ENCODE measurements at places on chromosomes 5 and 9.

DNA sequence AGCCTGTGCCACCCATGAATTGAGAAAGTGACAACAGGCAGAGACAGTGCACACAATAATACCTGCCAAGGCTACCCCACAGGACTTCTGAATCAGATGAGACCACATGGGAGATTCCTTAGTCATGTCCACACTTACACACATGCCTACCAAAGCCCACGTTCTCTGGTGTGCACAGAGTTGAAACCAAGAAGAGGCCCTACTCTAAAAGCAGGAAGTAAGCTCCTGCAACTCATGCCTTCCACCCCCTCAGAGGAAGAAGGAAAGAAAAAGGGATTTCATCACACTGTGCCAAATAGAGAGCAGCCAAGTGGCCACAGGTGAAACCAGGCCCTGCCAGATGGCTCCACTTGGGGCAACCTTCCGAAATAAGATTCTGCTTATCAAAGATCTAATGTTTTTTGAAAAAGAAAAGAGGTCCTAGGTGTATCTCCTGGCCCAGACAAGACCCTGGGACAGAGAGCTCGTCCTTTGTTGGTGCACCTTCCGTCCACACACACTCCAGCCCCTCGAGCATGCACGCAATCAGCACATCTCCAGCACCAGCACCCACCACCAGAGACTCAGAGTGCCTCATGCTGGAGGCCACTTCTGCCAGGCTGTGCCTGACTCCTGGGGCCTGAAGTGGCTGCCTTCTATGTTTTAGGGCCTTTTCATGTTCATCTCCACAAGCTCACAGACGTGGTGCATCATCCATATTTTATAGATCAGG lies 114.6 kb upstream of the SPOCK1 start:
- no peak for DNase-seq

- no peak for DNase-seq
These were observed 28.1 kb downstream of the MRPL22 start for GRCh38 chr5:154968953-154969352.

GRCh38 chr9:134735441-134736175 lies 94.0 kb downstream of the COL5A1 start:
- no peak for DNase-seq

DNA sequence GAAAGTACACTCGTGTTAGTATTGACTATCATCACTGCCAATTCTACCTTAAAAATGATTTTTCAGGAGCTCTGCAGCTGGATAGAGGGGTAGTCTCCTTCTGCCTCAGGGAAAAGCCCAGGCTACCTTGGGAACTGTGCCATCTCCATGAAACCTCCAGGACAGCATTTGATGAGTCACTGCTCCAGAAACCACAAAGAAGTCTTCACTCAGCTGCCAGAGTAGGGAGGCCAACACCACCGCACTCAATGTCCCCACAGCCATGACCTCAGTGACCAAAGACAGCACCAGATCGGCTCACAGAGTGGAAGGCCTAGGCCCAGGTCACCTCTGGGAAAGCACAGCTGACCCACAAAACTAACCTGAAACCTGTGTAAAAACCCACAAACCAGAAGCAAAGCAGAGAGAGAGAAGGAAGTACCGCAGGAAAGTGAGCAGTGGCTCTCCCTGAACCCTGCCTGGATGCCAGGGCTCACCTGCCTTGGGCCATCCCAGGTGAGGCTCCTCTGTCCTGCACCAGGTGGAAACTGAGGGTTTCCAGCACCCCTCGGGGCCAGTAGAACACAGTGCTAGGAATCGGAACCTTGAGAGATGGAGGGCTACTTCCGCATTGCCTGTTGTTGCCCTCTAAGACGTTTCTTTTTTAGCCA lies 30.0 kb downstream of the S1PR3 start:
- no peak for DNase-seq

DNA sequence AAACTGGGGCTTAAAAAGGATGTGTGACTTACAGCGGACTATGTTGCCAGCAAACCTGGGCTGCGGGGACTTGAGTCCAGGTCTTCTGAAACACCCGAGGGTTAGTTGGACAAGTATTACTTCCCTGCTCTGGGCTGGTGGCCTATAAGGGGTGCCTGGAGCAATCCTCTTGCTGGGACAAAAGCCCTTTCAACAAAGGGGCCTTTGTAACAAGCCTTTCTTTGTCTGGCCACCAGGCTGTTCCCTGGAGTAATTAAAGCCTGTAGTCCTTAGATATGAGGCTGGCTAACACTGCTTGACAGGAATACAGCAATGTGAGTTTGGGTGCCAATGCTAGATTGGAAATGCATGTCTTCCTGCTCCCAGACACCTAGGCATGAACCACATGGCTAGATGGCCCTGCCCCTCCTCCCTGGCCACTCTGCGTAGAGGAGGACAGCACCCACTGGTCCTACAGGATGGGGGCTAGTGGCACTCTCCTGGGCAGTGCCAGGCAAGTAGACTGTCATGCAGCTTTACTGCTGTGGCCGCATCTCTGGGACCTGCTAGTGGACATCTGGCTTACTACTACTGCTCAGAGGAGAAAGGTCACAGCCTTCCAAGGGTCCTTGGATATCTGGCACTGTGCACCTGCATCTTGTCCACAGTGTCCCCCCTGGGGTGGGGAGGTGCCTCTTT lies 343.1 kb downstream of the ZSWIM6 start:
- peak; percentile 88 for DNase-seq

- no peak for DNase-seq
These were observed 133.9 kb downstream of the PBX3 start for GRCh38 chr9:125881042-125881441.

DNA sequence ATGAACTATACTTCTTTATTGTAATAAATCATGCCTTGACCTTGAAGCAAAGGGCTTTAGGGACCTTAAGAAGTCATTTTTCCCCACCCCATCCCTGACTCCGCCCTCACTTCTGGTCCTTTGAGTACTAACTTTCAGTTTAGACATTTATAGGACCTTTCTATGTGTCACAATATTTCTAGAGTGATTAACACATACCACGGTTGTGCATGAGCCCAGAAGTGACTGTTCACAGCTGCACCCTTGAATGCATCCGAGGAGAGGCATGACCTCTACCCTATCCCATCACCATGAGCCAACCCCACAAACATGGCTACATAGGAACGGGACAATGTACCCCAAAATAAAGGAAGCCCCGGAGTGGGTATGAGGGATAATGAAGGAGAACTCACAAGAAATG lies 160.3 kb downstream of the HSD17B3 start:
- no peak for DNase-seq

DNA sequence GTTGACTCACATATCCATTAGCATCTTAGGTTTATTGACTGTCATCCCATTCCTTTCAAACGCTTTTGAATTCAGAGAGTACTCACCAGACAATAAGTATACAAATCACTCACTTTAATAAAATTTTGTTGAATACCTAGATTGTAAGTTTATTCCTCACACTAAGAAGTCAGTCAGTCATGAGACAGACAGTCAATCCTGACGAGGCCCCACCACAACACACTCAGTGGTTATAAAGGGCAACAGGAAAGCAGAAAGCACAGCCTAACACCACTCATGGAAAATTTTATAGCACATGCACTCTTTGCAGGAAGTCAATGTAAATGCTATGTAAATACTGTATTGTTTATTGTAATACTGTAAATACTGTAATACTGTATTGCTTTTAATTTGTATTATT lies 176.3 kb upstream of the PTGER4 start:
- DNase-seq: no peak
